ENCODE measurements at places on chromosomes 4 and X.
A peak's percentile ranks its signal among the peaks of the same experiment; 100 is the strongest.

- no peak for DNase-seq
Observed at GRCh38 chr4:55765070-55765469, 54.5 kb upstream of the EXOC1L start.

GRCh38 chrX:123854329-123854728 lies 5.5 kb upstream of the XIAP start:
- DNase-seq: no peak

- DNase-seq: no peak
Observed at GRCh38 chrX:44012484-44013096, 39.4 kb upstream of the NDP start.

- DNase-seq: no peak
Observed at GRCh38 chr4:181825564-181825963, 417.6 kb upstream of the TENM3 start.

- DNase-seq: no peak
Observed at GRCh38 chrX:1094566-1095333, 117.7 kb downstream of the CRLF2 start.

DNA sequence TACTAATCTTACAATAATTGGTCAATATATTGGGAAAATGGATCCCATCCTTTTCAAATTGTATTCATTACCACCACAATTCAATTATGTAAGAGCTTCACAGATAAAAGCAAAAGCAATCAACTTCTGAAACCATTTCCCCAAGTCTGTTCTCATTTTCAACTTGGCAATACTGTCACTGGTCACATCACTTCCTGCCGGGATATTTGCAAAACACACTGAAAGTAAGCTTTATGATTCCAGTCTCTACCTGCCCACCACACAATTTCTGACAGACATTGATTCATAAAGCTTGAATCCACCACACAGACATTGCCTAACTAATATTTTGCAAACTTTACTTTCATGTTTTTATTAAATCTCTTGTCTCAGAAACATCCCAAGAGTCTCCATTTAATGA lies 53.6 kb downstream of the LIN54 start:
- DNase-seq: no peak

DNA sequence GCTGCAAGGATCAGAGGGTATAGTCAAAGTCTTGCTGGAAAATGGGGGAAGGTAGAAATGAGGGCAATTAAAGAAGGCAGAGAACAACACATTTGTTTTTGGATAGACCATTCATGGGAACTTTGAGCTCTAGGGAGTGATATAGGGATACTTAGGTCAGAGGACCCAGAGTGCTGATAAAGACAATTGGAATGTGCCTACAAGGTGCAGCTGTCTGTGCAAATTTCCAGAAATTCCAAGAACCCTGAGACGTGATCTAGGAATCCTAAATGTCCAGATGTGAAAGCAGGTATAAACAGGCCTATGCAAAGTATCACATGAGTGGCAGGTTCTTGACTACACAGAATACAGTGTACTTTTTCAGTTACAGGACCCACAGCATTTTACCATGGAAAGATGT lies 24.2 kb downstream of the FNIP2 start:
- no peak for DNase-seq

GRCh38 chr4:5563856-5564255 lies 144.5 kb downstream of the EVC2 start:
- DNase-seq: no peak

GRCh38 chr4:93605163-93605562 lies 223.4 kb upstream of the ATOH1 start:
- DNase-seq: no peak

DNA sequence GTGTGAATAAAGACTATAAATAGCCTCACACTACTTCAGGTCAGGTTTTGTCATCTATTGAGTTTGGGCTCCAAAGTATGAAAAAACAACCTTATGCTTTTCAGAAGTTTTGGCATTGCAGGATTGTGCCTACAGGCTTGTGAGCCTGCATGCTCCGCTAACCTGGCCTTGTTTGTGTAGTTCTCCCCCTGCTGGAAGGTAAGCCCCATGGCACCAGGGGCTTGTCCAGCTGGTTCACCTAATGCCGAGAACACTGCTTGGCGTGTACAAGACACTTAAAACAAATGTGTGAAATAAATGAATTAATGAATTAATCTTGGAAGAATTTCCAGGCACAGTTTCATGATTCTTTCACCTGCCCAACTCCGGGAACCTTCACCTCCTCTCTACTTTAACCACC lies 1.8 kb upstream of the HSD17B10 start:
- no peak for DNase-seq

GRCh38 chr4:156830351-156830750 lies 141.2 kb downstream of the PDGFC start:
- no peak for DNase-seq

- DNase-seq: no peak
Observed at GRCh38 chrX:154730253-154730891, 20.5 kb downstream of the GAB3 start.

- DNase-seq: no peak
Observed at GRCh38 chr4:150332961-150333360, 249.0 kb upstream of the MAB21L2 start.

DNA sequence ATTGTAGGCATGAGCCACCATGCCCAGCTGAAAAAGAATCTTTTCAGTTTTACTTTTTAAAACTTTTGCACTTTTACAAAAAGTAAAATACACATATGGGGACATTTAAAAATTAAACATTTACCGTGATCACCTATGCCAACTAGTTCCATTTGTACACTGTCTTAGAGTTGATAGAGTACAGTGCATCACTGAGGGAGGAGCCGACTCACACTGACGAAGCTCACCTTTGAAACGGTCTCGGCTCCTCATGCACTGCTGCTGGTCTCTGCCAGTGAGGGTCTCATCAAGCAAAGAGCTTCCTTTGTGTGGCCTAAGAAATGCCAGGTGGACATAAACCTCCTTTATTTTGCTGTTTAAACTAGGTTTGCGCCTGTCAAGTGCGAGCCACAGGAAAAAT lies 50.0 kb downstream of the GRK4 start:
- DNase-seq: no peak

DNA sequence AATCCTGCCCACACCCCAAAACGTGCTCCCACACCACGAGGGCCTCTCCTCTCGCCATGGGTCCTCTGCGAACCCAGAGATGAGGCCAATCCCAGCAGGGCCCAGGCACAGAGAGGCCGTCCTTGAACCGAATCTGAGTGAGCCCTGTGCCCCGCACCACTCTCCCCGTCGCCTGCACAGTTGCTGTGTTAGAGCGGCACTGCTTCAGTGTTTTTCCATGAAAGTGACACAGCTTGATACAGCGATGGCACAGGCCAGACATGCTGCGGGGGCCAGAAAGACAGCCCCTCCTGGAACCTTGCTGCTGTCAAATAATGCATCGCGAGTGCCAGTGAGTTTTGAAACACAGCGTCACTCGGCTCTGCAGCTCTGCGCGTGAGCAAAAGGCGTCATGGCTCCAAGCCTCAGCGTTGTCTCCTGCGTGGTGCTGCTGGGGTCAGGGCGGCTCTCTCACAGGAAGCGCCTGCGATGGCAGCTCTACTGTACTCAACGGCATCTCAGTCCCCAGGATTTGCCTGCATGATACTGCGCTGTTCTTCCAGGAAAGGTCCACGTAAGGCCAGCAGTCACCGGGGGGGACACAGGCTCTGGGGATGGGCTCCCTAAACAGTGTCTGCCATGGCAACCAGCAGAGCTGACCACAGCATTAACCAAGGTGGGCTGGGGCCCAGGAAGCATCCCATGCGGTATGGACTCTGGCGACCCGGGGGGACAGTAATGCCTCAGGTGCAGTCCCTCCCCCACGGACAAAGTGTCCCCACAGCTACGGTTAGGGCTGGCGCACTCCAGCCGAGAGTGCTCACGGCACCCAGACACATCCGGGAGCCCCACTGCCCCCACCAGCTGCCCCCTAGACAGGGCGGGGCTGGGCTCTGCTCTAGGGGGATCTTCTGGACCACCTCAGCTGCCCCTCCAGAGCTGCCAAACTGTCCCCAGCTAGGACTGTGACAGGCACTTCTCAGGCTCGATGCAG lies 63.1 kb downstream of the ACOX3 start:
- no peak for DNase-seq

DNA sequence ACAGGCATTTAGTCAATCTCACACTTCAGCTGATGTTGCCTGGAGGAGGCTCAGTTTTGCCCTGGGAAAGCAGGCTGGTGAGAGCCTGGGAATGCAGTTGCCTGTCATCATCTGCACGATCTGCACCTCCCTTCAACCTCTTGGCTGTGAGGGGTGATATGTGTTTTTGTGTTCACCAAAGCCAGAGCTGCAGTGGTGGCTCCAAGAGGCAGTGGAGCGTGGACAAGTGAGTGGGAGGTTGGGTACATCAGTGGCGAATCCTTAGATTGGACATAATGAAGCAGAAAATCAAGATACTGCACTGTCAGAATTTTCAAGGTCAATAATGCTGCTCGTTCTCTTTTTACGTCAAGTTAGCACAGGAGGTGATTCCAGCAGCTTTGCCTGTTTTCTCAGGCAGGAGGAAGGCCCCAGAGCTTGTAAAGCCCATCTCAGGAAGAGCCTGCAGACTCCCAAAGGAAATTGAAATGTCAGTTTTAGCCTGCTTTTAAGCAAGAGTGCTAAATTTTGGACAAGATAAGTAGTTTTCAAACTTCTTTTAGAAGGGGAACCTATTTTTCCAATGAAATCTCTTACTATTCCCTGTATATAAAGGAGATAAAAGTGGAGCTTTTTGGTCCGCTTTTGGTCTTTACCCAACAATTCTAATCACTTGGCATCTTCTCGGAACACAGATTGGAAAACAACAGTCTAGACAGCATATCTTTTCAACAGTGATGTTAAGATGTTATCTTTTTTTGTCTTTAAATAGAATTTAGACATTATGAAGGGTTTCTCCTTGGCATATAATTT lies 92.8 kb downstream of the FRAS1 start:
- DNase-seq: no peak

- no peak for DNase-seq
Observed at GRCh38 chrX:66489339-66489738, 149.5 kb downstream of the EDA2R start.

- DNase-seq: no peak
Observed at GRCh38 chrX:74242050-74242449, 61.9 kb upstream of the ZCCHC13 start.

DNA sequence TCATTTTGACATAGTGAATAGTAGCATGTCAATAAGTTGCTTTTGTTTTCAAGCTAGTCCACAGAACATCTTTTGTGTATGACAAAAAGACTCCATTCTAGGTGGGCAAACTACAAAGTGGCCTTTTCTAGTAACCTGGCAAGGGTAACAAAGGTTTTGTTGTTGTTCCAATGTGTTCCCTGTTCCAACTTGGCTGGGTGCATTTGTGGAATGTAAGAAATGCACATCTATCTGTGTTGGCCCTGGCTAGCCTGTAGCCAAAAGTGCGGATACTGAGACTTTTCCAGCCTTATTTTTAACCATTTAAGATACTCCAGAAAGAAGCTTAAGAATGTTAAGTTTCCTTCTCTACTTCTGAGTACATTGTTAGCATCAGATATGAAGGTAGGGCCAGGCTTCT lies 118.7 kb upstream of the CHRDL1 start:
- no peak for DNase-seq

GRCh38 chr4:168860827-168861226 lies 149.2 kb downstream of the CBR4 start:
- no peak for DNase-seq

- no peak for DNase-seq
Observed at GRCh38 chr4:8150152-8151090, 8.2 kb downstream of the ABLIM2 start.

DNA sequence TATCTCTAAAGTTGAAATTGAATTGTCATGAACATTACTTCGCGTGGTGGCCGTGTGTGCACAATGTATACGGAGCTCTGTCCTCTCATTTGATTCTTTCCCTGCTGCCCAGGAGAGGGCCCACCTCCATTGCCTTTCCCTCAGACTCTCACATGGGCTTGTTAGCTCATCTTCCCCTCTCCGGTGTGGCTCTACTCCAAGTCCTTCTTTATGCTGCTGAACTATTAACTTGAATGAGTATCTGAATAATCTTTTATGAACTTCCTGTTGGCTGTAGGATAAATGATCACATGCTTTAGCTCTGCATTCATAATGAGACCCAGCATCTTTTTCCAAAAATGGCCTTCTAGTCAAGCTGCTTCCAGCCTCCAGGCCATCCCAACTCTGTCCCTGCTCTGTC lies 68.8 kb upstream of the CLNK start:
- DNase-seq: peak; percentile 43

- no peak for DNase-seq
Observed at GRCh38 chr4:100581337-100581736, 63.5 kb upstream of the EMCN start.

DNA sequence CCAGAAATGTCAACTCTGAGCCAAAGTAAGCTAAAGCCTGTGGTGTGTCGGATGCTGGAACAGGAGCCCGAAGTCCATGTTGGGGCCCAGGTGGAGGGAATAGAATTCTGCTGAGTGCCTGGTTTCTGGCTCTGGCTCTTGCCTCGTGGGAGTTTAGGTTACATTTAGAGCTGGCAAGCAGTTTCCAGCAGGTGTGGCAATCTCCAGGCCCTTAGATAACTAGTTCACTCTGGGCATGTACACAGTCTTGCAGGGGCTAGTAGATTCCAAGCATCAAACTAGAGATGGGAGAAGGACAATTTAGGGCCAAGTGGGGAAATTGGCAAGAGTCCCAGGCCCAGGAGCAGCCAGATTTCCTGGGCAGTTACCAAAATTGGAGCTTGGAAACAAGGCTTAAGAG lies 56.3 kb upstream of the STOX2 start:
- DNase-seq: no peak

DNA sequence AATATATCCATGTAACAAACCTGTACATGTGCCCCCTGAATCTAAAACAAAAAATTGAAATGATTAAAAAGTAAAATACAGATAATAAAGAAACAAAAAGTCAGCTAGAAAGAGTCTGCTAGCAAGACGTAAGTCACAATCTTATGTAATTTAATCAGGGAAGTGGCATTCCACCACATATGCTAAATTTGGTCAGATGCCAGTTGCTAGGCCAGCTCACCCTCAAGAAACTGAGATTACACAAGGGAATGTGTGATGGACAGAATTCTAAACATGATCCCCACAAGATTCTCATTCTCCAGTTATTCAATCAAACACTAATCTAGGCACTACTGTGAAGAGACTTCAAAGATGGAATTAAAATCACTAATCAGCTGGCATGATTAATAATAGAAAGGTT lies 689.3 kb downstream of the CENPC start:
- DNase-seq: no peak

GRCh38 chrX:11755724-11756123 lies 2.3 kb upstream of the MSL3 start:
- no peak for DNase-seq

All from muscle of arm (tissue), 14 donors.